ENCODE measurements at places on chromosomes 11 and 22. TPM values are rescaled to one million over a fixed set of nuclear protein-coding genes. Genes with fewer than 3 reads are reported as not detected.

GNB1L gene
- total RNA-seq, result 19.7 TPM

MUC6 gene
- total RNA-seq, result not detected

PANX2 gene
- total RNA-seq, result under 0.01 TPM

FGF4 gene
- total RNA-seq, result not detected

B4GALNT4 gene
- 1.2 TPM for total RNA-seq
